ENCODE measurements at places on chromosomes 12 and 14. TPM values are rescaled to one million over a fixed set of nuclear protein-coding genes. Genes with fewer than 3 reads are reported as not detected.

DNA sequence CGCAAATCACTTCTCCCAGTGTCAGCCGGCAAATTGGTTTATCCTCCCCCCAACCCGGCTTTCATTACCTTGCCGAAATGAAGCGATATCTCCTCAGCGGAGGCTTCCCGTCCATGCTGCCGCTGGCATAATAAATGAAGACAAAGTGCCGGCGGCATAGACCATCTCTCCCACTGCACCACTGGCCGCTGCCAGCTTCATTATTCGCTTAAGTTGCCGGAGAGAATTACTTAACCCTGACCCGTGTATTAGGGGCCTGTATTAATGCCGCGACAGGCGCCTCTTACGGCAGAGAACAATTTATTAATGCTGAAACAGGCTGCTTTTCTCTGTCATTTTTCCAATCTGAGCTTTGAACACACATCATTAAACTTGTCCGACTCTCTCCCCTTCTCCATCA lies 17.5 kb upstream of the GPATCH2L start:
- no peak for DNase-seq

DNA sequence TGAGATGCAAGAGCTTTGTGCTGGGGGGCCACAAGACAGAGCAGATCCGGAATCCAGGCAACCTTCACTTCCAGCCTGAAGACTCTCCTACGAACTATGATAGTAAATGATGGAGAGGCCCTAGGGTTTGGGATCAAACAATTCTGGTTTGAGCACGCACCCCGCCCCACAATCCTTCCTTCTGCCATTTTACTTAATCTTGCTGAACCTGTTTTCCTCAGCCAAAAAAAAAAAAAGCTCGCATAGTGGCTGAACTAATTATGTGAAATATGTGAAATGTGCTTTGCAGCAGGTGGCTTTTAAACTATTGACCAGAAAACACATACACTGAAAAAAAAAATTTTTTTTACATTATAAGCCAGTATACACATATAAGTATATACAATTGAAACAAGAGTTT lies 667 bp upstream of the ITFG2 start:
- no peak for DNase-seq

- no peak for DNase-seq
These were observed 3.1 kb downstream of the MUCL1 start for GRCh38 chr12:54857406-54857805.

- DNase-seq, result no peak
These were observed 21.4 kb upstream of the SLC16A7 start for GRCh38 chr12:59574406-59574805.

- no peak for DNase-seq
These were observed 106.9 kb upstream of the DYRK2 start for GRCh38 chr12:67541625-67541991.

DNA sequence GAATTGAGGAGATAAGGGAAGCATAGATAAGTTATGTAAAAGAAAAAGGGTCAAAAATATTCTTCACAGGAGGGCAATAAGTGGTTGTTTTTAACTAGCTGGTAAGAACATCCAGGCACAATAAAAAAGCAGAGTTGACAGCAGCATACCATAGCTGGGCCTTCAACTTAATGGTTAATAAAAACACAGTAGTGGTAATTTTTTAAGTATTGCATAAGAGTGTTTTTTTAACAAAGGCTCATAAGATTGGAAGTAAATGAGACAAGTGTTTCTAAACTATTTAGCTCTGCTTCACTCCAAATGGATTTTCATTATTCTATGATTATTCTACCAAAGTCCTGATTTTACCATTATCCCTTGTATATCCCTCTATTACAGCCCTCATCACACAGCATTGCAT lies 140.1 kb upstream of the TSPAN8 start:
- DNase-seq, result no peak

The BMAL2 gene
- 13.9 TPM for total RNA-seq

The ZFHX2 gene
- total RNA-seq, result 2.2 TPM

All from H7 (cell line).